SK-N-SH (cell line): ENCODE measurements at places on chromosomes 2 and 18. TPM values are rescaled to one million over a fixed set of nuclear protein-coding genes. Genes with fewer than 3 reads are reported as not detected.
A peak's percentile ranks its signal among the peaks of the same experiment; 100 is the strongest.

- H3K27ac ChIP-seq, result no peak overlapping the region
- peaks cover 10% of the 10 kb centered on the region; the same call in 1 of the 2 replicates for H3K4me1 ChIP-seq
- H3K27me3 ChIP-seq, result peaks cover 44% of the 10 kb centered on the region
- H3K36me3 ChIP-seq, result no peaks in the 10 kb centered on the region
Observed at GRCh38 chr2:73290049-73290839, 3.1 kb downstream of the EGR4 start.

GRCh38 chr2:120842456-120843439 is 107.1 kb downstream of the GLI2 start:
- H3K27ac ChIP-seq, result no peak overlapping the region; the same call in 1 of the 2 replicates
- H3K36me3 ChIP-seq, result no peaks in the 10 kb centered on the region
- no peak overlapping the region for H3K4me3 ChIP-seq
- no peak for DNase-seq

DNA sequence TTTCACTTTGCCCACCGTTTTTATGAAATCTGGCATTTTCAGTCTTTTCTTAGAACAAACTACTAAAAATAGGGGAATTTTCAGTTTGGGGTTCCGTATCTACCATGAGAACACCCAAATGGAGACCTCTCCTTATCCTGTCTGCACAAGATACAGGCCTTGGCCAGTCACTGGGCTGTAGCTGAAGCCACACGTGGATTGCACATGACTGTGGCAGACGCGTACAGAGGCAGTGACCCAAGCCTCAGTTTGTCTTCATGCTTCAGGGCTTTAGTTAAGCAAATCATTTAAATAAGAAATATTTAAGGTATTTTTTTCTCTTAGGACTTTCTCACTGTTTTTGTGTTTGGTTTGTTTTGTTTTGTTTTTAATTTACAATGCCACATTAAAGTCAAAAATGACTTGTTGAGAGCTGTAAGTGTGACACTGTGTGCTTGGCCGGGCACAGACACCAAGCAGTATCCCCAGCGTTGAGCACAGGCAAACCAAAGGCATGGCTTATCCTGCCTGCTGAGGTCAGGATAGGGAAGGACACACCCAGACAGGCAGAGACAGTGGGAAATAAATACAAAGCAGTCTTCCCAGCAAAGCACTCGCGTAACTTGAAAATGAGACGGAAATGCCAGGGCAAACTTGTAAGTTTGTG is 53.3 kb downstream of the TRAPPC12 start:
- no peak overlapping the region for H3K4me3 ChIP-seq
- H3K27me3 ChIP-seq, result no peaks in the 10 kb centered on the region
- DNase-seq, result no peak
- no peak overlapping the region for H3K27ac ChIP-seq
- H3K4me1 ChIP-seq, result peaks cover 28% of the 10 kb centered on the region

DNA sequence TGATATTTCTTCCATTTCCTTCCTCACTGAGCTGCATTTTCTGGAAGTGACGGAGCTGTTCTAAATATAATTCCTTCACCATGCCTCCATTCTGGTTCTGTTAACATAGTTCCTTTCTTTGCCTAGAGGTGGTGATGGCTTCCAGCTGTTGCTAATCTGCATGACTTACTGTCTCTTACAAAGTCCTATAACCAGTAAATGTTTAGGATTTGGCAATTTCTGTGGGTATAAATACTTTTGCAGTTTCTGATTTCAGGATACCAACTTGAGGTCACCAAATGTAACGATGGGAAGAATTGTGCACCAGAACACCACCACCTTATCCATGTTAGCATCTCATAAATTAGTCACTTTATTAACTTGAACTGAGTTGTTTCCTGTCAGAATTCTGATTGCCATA is 101.7 kb upstream of the FN1 start:
- DNase-seq, result no peak
- no peak overlapping the region for H3K27ac ChIP-seq
- H3K4me3 ChIP-seq, result no peak overlapping the region
- H3K4me1 ChIP-seq, result no peaks in the 10 kb centered on the region
- H3K27me3 ChIP-seq, result no peaks in the 10 kb centered on the region
- no peaks in the 10 kb centered on the region for H3K36me3 ChIP-seq

GRCh38 chr2:101120124-101120996 is 30.8 kb downstream of the TBC1D8 start:
- DNase-seq, result no peak
- H3K27me3 ChIP-seq, result no peaks in the 10 kb centered on the region
- H3K4me1 ChIP-seq, result peaks cover 36% of the 10 kb centered on the region
- H3K36me3 ChIP-seq, result no peaks in the 10 kb centered on the region

DNA sequence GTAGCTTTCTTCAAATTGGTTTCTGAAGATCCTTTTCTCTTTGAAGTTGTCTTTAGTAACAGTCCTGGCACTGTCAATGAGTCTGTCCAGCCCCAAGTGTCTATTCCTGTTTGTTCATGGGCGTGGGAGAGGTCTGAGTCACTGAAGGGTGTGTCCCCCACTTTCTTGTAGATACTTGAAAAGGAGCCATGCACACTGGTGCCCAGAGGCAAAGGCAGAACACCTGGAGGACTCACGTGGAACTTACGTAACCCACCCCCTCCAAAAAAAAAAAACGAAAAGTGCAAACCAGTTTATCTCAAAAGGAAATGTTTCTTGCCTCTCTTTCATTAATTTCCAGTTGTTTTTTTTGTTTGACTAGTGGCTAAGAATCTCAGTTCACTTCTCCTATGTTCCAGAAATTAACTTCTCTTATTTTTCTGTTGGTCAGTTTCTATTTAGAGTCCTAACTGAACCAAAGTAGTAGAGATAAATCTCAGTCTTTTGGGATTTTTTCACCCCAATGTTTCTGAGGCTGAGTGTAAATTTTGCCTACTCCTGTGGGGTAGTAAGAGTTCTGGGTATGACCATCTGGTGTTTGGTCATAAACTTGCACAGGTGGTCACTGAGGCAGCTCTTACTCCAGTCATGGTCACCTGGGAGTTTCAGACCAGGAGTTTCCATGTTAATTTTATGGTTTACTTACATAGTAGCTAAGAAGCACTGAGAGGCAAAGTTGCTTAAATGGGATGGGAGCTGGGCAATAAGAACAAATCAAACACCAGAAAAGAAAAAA is 54.9 kb downstream of the DSC3 start:
- no peak for DNase-seq
- no peaks in the 10 kb centered on the region for H3K4me1 ChIP-seq
- H3K27me3 ChIP-seq, result peaks cover 6% of the 10 kb centered on the region; the same call in 1 of the 2 replicates
- H3K36me3 ChIP-seq, result no peaks in the 10 kb centered on the region
- H3K27ac ChIP-seq, result no peak overlapping the region

GRCh38 chr2:232658217-232658785 is 24.9 kb downstream of the EFHD1 start:
- H3K27ac ChIP-seq, result no peak overlapping the region
- no peaks in the 10 kb centered on the region for H3K27me3 ChIP-seq
- no peaks in the 10 kb centered on the region for H3K36me3 ChIP-seq
- DNase-seq, result no peak
- H3K4me1 ChIP-seq, result no peaks in the 10 kb centered on the region
- H3K4me3 ChIP-seq, result no peak overlapping the region

GRCh38 chr18:24603151-24603550 is 142.7 kb downstream of the HRH4 start:
- H3K4me1 ChIP-seq, result no peaks in the 10 kb centered on the region
- H3K4me3 ChIP-seq, result no peak overlapping the region
- no peaks in the 10 kb centered on the region for H3K36me3 ChIP-seq
- no peak overlapping the region for H3K27ac ChIP-seq
- H3K27me3 ChIP-seq, result no peaks in the 10 kb centered on the region

- no peaks in the 10 kb centered on the region for H3K4me1 ChIP-seq
- H3K27ac ChIP-seq, result no peak overlapping the region
- no peaks in the 10 kb centered on the region for H3K36me3 ChIP-seq
- H3K27me3 ChIP-seq, result no peaks in the 10 kb centered on the region
- no peak for DNase-seq
- H3K4me3 ChIP-seq, result no peak overlapping the region
Observed at GRCh38 chr18:6566338-6566911, 151.7 kb upstream of the L3MBTL4 start.

- H3K27ac ChIP-seq, result peak overlapping the region; percentile 39
- no peak overlapping the region for H3K4me3 ChIP-seq
Observed at GRCh38 chr18:5542515-5543035, 1.2 kb downstream of the EPB41L3 start.

GRCh38 chr2:8992643-8993042 is 10.8 kb downstream of the MBOAT2 start:
- DNase-seq, result no peak
- H3K4me3 ChIP-seq, result no peak overlapping the region
- no peak overlapping the region for H3K27ac ChIP-seq
- H3K36me3 ChIP-seq, result no peaks in the 10 kb centered on the region
- H3K27me3 ChIP-seq, result no peaks in the 10 kb centered on the region

DNA sequence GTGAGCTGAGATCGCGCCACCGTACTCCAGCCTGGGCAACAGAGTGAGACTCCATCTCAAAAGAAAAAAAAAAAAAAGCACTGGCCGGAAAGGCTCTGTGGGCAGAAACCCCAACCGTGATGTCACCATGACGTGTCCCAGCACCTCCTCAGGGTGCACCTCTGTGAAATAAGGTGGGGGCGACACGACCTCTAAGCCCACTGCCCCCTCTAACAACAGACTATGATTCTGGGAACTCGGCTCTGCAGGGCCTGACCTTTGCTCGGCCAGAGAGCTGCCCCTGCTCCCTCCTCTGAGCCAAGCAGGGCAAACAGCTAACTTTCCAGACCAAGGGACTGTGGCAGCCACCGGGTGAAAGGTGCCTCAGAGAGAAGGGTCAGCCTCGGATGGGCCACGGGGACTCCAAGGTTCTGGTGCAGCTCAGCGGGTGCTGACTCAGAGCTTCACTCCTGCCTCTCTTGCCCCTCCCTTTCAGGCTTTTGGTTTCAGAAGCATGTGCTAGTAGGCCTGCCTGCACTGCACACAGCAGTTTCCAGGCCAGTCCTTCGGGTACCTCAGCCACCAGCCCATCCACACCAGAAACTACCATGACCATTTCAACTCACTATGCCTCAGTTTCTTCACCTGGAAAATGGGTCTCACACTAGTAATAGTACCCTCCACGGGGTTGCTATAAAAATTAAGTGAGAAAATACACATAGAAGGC is 8.0 kb downstream of the TMBIM1 start:
- DNase-seq, result no peak
- H3K4me3 ChIP-seq, result no peak overlapping the region
- H3K27ac ChIP-seq, result no peak overlapping the region; the same call in 1 of the 2 replicates
- no peaks in the 10 kb centered on the region; the same call in 1 of the 2 replicates for H3K36me3 ChIP-seq
- no peaks in the 10 kb centered on the region for H3K27me3 ChIP-seq

DNA sequence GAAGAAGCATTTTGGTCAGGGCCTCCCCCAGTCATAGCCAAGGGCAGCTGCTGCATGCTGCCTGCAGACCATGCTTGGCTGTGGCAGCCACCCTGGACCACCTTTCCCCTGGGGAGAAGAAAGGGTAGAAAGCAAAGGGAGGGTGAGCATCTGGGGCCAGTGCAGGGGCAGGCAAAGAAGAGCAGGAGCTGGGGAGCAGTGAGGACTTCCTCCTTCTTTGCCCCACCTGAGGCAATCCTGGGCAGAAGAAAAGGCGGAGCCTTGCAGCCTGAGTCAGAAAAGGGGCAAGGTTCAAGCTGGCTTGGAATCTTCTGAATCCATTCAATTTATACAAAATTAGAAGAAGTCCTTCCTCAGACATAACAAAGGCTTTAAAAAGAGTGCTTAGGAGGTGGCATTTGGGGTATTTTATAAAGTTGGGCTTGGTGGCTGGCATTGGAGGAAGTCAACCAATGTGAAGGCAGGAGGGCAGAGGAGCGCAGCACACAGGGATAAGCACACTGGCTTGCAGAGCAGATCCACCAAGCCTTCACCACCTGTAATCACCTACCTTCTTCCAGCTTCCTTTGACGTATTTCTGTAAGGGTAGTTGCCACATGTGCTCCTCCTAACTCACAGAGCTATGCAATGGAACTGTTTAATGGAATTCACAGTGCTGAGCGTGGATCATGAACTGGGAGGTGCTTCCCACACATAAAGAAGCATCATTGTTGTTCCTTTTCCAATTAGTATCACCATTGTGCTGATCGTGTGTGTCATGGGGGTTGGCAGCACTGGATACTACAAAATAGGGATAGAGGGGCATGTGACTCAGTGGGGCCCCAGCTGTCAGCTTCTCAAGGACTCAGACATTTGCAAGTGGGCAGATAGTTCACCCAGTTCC is 154.4 kb upstream of the EPAS1 start:
- H3K27me3 ChIP-seq, result no peaks in the 10 kb centered on the region
- DNase-seq, result no peak
- no peak overlapping the region for H3K4me3 ChIP-seq

DNA sequence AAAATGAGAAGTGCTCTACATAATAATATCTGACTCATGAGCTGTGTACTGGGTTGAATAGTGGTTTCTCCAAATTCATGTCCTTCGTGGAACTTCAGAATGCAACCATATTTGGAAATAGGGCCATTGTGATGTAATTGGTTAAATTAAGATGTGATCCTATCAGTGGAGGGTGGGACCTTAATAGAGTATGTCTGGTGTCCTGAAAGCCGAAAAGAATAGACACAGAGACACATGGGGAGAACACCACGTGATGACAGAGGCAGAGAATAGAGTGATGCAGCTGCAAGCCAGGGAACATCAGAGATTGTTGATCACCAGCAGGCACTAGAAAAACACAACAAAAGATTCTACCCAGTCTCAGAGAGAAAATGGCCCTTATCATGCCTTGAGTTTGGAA is 310.1 kb downstream of the EXOC6B start:
- no peak overlapping the region for H3K4me3 ChIP-seq
- DNase-seq, result no peak
- no peak overlapping the region for H3K27ac ChIP-seq
- no peaks in the 10 kb centered on the region for H3K27me3 ChIP-seq
- no peaks in the 10 kb centered on the region for H3K36me3 ChIP-seq

GRCh38 chr2:46143429-46144132 is 153.6 kb upstream of the EPAS1 start:
- no peaks in the 10 kb centered on the region for H3K36me3 ChIP-seq
- no peaks in the 10 kb centered on the region for H3K27me3 ChIP-seq
- H3K27ac ChIP-seq, result no peak overlapping the region
- H3K4me3 ChIP-seq, result no peak overlapping the region
- DNase-seq, result no peak

- peak; percentile 79 for DNase-seq
- peaks cover 22% of the 10 kb centered on the region for H3K27me3 ChIP-seq
- no peaks in the 10 kb centered on the region for H3K36me3 ChIP-seq
Observed at GRCh38 chr18:11688972-11689668, at the start of gene GNAL. GNAL (plus strand) TSS chr18:11689264; CDS start chr18:11689564, 300 bp downstream.

- H3K27me3 ChIP-seq, result no peaks in the 10 kb centered on the region
- peaks cover 51% of the 10 kb centered on the region for H3K4me1 ChIP-seq
- H3K4me3 ChIP-seq, result peak overlapping the region; percentile 95
- DNase-seq, result peak; percentile 91
- no peak overlapping the region; the same call in 1 of the 2 replicates for H3K27ac ChIP-seq
Observed at GRCh38 chr2:218010140-218010983, 7.6 kb upstream of the TNS1 start.

GRCh38 chr2:31347319-31347718 is 67.2 kb downstream of the XDH start:
- H3K27me3 ChIP-seq, result no peaks in the 10 kb centered on the region
- no peaks in the 10 kb centered on the region for H3K36me3 ChIP-seq
- H3K4me3 ChIP-seq, result no peak overlapping the region
- no peak overlapping the region for H3K27ac ChIP-seq
- H3K4me1 ChIP-seq, result no peaks in the 10 kb centered on the region; the same call in 1 of the 2 replicates

- no peak overlapping the region for H3K27ac ChIP-seq
- no peaks in the 10 kb centered on the region for H3K4me1 ChIP-seq
- DNase-seq, result no peak
- no peaks in the 10 kb centered on the region for H3K36me3 ChIP-seq
- no peaks in the 10 kb centered on the region; the same call in 1 of the 2 replicates for H3K27me3 ChIP-seq
Observed at GRCh38 chr2:60351802-60352201, 201.7 kb downstream of the BCL11A start.

PLCL1 gene
- 7.7 and 10.3 TPM in 2 replicates for polyA plus RNA-seq

CAVIN2 gene
- 1.5 and 1.7 TPM in 2 replicates for polyA plus RNA-seq

PAX8 gene
- polyA plus RNA-seq, result 0.08 and 0.23 TPM in 2 replicates

RAB10 gene
- 47.5 and 57.5 TPM in 2 replicates for polyA plus RNA-seq

STAT4 gene
- polyA plus RNA-seq, result 0.12 and 0.19 TPM in 2 replicates

KCNF1 gene
- polyA plus RNA-seq, result 0.16 and 0.23 TPM in 2 replicates
